NCI-H1436 (cell line): ENCODE measurements at places on chromosomes 4 and X.
A peak's percentile ranks its signal among the peaks of the same experiment; 100 is the strongest.

- peak; percentile 23 for DNase-seq
These were observed 57.1 kb upstream of the ATXN3L start for GRCh38 chrX:13376857-13377549.

DNA sequence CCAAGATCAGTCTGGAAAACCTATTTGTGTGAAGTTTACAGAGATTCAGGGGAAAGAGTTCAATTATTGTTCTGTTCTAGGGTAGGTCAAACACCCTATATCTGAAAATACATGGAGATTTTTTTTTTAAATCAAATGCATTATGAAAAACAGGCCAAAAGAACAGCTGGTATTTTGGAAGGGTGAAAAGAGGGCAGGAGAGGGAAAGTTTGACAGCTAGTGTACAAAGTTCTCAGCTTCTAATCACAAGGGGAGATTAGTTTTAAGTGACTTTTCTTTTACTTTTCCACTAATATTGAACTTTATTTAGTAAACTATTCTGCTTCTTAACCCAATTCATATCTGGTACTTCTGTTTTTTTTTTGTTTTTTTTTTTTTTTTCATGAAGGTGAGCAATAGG lies 66.2 kb upstream of the GRID2 start:
- no peak for DNase-seq

DNA sequence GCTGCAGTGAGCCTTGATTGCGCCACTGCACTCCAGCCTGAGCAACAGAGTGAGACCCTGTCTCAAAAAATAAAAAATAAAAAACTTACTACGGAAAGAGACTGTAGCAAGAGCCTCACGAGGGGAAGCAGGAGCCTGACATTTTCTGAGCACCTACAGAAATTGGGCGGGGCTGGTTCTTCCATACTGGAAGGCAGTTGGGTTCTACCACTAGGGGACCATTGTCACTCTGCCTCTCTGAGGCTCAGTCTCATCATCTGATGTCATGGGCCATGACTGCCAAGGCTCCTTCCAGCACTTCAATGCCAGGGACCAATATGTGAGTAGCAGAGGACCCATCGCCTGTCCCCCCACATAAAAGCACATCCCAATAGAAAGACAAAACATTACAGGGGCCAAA lies 8.2 kb downstream of the SH3KBP1 start:
- no peak for DNase-seq

DNA sequence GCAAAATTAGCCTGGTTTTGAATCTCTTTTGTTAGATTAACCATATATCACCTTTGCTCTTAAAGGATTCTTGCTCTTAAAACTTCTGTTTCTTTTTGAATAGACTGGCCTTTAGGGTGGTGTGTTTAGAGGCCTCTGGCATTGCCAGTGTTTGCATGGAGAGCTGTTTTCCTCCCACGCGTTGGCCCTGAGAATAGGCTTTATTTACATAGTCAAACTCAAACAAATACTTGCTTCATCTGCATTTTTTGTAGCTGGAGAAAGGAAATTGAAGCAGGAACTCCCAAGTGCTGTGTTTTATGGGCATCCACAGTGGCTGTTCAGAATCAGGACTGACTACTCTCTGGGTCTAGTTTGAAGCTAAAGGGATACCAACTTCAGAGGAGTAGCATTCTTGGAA lies 2.7 kb downstream of the SHROOM2 start:
- no peak for DNase-seq

DNA sequence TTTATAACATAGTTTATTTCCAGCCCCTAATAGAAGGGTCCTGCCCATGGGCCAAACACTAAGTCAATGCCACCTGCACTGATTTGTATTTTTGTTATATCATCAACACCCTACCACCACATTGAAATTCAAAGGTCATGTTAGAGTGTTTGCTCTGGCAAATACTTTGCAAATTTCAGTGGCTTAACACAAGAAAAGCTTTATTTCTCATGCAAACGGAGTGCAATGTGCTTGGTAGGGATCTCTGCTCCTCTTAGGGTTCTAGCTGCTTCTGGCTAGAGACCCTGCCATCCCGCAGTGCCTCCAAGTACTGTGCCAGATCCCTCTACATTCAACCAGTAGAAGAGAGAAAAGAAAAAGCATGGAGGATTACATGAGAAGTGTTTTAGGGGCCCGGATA lies 230.8 kb upstream of the TET2 start:
- no peak for DNase-seq

- no peak for DNase-seq
These were observed 54.8 kb upstream of the MAPK10 start for GRCh38 chr4:86414686-86415085.

GRCh38 chr4:8705161-8706145 lies 112.9 kb downstream of the CPZ start:
- no peak for DNase-seq

DNA sequence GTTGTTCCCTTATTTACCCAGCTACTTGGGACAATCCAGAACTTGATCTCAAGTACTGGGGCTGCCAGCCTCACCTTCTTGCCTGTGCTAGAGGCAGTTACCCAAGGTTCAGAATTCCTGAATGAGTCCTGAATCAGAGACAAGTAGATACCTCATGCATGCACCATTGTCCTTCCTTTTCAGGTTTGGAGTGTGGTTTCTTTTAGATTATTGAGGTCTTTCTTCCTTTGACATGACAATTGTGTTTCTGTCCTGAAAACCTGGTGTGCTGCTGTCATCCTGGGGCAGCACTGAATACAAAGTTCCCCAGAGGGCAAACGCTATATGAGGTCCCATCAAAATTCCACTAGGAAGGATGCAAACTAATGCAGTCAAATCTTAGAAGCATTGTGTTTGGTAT lies 3.5 kb downstream of the CXCL2 start:
- no peak for DNase-seq

DNA sequence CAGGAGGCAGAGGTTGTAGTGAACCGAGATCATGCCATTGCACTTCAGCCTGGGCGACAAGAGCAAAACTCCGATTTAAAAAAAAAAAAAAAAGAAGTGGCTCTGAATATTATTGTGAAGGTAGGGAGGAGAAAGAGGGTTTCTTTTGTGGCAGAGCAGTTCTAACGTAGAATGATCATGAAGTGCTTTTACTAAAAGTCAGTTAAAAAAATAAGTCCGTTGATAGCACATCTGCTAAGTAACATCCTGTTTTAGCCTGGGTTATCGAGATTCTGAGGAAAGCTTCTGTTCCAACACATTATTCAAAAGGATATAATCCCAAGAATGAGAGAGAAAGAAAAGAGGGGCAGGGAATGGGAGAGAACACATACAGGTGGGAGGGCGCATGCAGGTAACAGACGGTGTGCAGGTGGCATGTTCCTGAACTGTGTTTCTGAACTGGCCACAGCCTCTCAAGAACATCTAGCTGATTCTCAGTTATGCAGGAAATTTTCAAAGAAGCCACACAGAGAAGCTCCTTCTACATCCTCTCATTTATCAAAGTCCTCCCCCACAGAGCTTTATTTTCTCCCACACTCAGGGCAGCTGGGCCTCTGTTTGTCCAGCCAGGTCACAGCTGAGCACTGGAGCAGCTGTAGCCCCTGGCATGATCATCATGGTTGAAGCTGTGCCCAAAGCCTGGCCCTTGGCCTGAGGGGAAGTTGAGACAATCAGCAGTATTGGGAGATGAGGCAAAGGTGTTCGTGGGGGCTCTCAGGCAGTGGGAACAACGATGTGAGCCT lies 342.3 kb downstream of the ZNF674 start:
- DNase-seq: no peak

DNA sequence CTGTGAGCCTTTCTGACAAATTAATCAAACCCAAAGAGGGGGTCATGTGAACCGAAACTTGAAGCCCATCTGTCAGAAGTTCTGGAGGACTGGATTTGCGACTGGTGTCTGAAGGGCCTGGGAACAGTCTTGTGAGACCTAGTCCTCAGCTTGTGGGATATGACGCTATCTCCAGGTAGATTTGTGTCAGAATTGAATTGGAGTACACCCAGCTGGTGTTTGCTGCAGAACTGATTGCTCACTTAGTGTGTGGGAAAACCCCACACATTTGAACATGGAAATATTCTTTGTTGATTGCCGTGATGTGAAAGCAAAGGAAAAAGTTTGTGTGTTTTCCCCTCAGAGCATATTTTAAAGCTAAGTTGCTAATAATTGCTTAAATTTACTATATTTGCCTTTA lies 30.3 kb upstream of the TMSB15B start:
- DNase-seq: no peak

DNA sequence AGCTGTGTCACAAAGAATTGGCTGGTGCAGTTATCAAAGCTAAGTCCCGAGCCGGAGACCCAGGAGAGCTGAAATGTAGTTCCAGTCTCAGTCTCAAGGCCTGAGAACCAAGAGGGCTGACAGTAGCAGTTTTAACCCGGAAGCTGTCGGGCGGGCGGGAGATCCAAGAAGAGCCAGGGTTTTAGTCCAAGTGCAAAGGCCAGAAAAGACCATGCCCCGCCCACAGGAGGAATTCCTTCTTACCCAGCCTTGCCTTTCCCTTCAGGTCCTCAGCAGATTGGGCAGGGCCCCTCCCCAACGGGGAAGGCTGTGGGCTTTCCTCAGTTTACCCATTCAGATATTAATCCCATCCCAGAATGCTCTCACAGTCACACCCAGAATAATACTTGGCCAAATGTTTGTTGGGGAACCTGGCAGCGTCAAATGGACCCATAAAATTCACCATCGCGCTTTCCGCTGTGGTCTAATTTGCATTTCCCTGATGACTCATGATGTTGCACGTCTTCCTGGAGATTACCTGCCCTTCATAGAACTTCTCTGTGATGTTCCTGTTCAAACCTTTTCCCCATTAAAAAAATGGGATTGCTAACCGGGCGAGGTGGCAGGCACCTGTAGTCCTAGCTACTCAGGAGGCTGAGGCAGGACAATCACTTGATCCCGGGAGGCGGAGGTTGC lies 16.2 kb downstream of the MAEA start:
- DNase-seq: no peak

GRCh38 chr4:124000233-124000632 lies 603.6 kb downstream of the SPRY1 start:
- DNase-seq: no peak

DNA sequence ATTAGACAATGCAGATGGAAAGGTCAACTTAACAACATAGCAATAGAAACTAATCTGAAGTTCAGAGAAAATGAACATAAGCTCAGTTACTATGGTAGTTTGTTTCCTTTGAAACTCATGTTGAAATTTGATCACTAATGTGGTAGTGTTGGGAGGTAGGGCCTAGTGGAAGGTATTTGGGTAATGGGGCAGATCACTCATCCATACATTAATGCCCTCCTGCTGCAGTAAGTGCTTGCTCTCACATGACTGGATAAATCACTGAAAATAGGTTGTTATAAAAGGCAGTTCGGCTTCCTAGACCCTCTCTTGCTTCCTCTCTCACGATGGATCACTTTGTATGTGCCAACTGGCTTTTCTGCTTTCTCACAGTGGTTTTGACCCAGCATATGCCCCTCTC lies 567.4 kb upstream of the GALNT7 start:
- DNase-seq: no peak

- no peak for DNase-seq
These were observed 46.9 kb upstream of the MSANTD1 start for GRCh38 chr4:3201718-3202702.

DNA sequence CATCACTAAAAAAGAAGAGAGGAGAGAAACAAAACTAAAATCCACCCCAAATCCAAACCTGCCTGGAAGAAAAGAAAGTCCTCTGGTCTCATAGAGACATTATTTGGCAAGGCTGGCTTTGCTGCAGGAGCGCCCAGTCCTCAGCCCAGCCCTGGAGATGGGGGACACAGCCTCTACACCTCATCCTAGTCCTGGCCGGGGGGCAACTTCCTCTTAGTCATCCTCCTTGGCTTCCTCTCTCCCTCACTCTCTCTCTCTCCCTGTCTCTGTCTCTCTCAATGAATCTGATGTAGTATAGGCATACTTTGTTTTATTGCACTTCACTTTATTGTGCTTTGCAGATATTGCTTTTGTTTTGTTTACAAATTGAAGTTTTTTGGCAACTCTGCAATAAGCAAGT lies 55.8 kb upstream of the MAGEB10 start:
- no peak for DNase-seq

DNA sequence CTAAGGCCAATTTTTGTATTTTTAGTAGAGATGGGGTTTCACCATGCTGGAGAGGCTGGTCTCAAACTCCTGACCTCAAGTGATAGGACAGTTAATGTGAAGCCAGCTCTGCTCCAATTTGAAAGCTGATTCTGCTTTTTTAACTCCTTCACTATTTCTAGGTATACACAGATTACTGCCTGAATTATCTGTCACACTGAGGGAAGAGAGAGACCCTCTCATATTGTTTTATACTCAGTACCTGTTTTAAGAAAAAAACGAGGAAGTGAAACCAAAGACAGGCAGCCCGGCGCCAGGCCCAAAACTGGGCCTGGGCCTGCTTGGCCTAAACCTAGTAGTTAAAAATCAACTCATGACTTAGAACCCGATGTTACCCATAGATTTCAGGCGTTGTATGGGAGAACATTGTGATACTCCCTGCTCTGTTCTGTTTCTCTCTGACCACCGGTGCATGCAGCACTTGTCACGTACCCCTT lies 1601.5 kb upstream of the PCDH10 start:
- DNase-seq: no peak

- no peak for DNase-seq
These were observed 34.0 kb upstream of the PLAC1 start for GRCh38 chrX:134692233-134692632.

GRCh38 chr4:118277243-118277642 lies 75.6 kb downstream of the PRSS12 start:
- DNase-seq: no peak

DNA sequence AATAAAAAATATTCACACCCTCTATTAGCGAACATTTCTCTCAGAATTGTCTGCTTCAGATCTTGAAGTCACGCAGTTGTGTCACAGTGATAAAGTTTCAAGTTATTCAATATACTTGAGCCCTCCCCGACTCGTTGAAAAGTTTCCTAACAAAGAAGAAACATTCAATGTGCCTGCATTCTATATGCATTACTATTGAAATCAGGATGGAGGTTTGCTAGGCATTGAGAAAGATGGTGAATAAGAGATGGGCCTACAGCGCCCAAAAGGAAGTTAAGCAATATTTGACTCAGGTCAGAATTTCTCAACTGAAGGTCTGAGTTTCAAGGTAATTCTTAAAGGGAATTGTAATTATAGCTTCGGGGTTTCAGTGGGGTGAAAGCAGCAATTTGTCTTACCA lies 6.1 kb downstream of the TCEANC start:
- no peak for DNase-seq

GRCh38 chr4:3241898-3242524 lies 6.9 kb upstream of the MSANTD1 start:
- no peak for DNase-seq

GRCh38 chrX:134484039-134484438 lies 24.1 kb downstream of the HPRT1 start:
- peak; percentile 15 for DNase-seq

DNA sequence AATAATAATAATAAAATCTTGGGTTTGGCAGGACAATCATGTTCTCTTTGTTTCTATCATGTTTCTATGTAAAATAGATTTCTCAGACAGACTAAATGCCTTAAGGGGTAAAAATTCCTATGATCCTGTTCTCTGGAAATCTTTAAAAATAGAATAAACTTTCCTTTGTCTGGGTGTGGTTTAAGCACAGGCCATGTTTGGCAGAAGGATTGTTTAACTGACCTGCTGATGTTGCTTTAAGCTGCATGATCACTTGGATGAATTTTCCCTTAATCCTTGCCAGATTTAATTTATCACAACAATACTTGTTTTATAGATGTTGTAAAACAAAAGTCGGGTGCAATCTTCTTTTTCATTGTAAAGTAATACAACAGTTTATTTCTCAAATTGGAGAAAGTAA lies 341.7 kb upstream of the FAT1 start:
- no peak for DNase-seq

GRCh38 chrX:130874751-130875150 lies 28.3 kb downstream of the ENOX2 start:
- DNase-seq: no peak
